ENCODE measurements at places on chromosomes 2 and 18.

DNA sequence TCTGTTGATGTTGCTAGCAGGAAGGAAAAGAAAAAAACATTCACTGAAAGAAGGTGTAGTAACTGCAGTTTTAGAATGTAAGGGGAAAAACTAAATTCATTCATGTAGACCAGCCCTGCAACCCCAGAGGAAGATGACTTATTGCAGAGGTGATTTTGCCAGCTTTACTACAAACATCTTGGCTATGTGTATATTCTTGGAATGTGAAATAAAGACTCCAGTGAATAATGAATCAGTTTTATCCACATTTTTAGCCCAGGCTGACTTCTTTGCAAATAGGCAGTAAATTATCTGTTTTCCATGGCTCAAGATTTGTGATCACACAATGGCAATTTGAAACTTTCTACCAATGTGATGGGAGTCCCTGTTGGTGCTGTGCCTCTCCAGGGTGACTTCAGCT lies 206.1 kb upstream of the SETBP1 start:
- DNase-seq: no peak

DNA sequence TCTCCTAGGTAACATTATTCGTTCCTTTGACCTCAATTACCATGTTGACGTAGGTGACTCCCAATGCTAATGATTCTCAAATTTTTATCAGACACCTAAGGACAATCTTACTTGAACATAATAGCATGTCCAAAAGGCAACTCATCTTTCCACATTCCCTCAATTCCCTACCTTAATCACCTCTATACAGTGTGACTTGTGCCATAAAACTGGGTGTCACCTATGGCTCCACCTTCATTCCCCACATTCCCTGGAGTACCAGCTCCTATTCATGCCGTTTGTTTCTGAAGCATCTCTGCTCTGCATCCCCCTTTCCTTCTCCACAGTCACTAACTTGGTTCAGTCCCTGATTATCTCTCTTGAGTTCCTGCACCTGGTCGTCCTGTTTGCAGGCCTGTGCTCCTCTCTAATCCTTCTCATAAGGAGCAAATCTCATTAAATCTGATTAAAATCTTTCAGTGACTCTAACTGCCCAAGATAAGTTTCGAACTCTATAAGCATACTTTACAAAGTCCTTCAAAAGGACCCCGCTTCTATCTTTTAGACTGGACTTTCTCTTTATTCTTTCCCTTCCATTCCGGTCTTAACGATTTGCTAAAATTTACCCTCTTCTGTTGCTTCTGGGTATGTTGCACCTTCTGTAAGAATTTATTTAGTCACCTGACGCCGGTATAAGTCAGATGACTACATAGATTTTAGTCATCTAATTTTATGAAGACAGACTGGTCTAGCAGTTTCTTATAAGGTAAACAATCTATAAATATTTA lies 128.7 kb downstream of the OSBPL1A start:
- no peak for DNase-seq

- DNase-seq: no peak
Observed at GRCh38 chr2:204888222-204888621, 342.9 kb downstream of the PARD3B start.

- DNase-seq: no peak
Observed at GRCh38 chr2:180990337-180990736, 9.9 kb downstream of the UBE2E3 start.

- DNase-seq: no peak
Observed at GRCh38 chr18:34224423-34225217, at the start of gene NOL4. TSS of gene NOL4 (minus strand) at chr18:34224913. CDS start at chr18:34223253, 1,660 bp downstream.

All from natural killer cell treated with Interleukin-12 subunit alpha and Interleukin-12 subunit beta and Interleukin-15 and Interleukin-18, amount 100 ng/mL, for 72 hours (primary cell).